Foreskin fibroblast (primary cell): ENCODE measurements at places on chromosomes 16 and 17.

- DNase-seq = no peak
These were observed 7.0 kb upstream of the ODF4 start for GRCh38 chr17:8332688-8333087.

- no peak for DNase-seq
These were observed 10.9 kb upstream of the ARMC7 start for GRCh38 chr17:75098861-75099260.

- no peak for DNase-seq
These were observed 2.5 kb downstream of the MYLK3 start for GRCh38 chr16:46745617-46746016.

- DNase-seq = no peak
These were observed 26.4 kb downstream of the CFAP20 start for GRCh38 chr16:58102665-58103392.

DNA sequence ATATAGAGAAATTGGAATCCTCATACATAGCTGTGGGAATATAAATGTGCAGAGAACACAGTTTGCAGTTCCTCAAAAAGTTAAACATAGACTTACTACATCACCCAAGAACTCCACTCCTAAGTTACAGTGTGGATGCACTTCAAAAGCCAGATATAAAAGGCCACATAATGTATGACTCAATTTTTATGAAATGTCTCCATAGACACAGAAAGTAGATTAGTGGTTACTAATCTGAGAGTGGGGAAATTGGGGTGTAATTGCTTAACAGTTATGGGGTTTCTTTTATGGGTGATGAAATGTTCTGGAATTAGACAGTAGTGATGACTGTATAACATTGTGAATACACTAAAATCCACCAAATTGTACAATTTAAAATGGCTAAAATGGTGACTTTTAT lies 60.9 kb downstream of the CACNG1 start:
- DNase-seq = peak; percentile 48

DNA sequence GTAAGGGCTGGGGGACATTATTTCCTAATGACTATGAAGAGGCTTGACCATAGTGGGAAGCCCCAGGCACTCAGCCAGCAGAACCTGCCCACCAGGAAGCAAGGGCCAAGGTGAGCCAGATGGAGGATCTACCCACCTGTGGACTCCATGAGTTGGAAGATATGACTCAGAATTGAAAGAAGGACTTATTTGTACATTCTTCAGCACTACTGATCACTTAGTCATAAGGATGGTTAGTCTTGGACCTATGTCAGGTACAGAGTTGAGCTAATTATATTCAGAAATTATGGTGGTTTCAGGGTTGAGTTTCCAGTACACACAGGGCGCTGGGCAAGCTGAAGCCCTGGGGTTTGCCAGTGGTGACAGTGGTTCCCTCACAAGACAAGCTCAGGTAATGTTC lies 24.0 kb upstream of the GRIN2A start:
- DNase-seq = no peak

DNA sequence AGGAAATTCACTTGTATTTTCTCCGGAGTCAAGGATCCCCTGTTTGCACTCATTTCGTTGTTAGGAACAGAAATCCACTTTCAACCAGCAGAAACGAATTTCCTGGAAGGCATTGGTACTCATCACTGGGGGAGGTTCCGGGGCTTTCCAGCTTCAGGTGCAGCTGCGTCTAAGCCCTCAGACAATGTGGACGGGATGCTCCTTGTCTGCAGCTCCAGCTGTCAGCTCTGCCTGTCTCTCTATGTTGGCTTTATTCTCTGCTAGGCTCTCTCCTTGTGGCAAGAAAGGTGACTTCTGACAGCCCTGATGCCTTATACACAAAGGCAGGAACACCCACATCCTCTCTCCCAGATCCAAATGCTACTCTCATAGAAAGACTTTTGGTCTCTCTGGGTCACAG lies 183.9 kb upstream of the HSBP1 start:
- DNase-seq = no peak

GRCh38 chr17:27530764-27531391 lies 74.6 kb downstream of the KSR1 start:
- DNase-seq = no peak

DNA sequence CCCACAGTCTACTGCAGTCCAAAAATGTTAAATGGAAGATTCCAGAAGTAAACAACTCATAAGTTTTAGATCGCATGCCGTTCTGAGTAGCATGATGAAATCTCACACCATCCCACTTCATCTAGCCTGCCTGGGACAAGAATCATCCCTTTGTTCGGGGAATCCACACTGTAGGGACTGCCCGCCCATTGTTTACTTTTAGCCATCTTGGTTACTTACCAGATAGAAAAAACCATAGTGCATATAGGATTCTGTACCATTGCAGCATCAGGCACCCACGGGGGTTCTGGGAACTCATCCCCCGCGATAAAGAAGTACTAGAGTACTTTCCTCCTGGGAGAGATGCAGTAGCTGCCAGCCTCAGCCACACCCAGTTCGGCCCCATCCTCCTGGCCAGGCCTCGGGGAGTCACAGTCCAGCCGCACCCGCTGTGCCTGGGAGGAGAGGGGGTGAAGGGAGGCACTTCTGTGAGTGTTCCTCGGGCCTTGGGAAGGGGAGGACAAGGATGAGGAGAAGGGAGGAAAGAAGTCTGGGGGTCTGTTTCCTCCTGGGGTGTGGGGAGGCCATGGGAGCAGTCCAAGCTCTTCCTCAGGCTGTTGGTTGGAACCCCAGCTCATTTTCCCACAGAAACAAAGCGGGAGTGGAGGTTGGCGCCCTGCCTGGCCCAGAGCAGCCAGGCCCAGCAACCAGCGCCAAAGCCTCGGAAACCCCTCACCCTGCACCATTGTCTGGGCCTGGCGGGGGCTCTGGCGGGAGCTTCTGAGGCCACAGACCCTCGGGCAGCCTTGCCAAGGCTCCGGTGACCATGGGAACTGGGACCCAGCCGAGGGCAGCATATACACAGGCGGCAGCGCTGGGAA lies 8.9 kb downstream of the TRIM47 start:
- DNase-seq = peak; percentile 58

GRCh38 chr17:40915721-40916256 lies 21.7 kb downstream of the KRT23 start:
- peak; percentile 36 for DNase-seq

DNA sequence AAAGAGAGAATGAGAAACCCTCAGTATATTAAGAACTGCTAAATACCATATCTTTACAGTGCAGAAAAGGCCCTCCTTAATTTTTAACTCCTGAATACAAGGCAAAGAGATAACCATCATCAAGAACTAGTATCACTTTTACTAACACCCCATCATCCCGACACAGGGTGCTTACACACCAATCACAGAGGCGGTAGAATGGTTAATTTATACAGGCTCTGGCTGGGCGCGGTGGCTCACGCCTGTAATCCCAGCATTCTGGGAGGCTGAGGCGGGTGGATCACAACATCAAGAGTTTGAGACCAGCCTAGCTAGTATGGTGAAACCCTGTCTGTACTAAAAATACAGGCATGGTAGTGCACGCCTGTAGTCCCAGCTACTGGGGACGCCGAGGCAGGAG lies 4.2 kb downstream of the PSMD12 start:
- DNase-seq = no peak

- DNase-seq = no peak
These were observed 119.1 kb upstream of the ANKFN1 start for GRCh38 chr17:56034197-56034635.

GRCh38 chr17:28712032-28712704 lies 480 bp upstream of the PROCA1 start:
- peak; percentile 55 for DNase-seq

GRCh38 chr16:77721752-77722308 lies 484 bp upstream of the NUDT7 start:
- no peak for DNase-seq

GRCh38 chr16:64983963-64984362 lies 137.9 kb downstream of the CDH11 start:
- DNase-seq = peak; percentile 68

GRCh38 chr16:86924537-86924936 lies 346.2 kb downstream of the FOXL1 start:
- peak; percentile 26 for DNase-seq

GRCh38 chr16:54467398-54467797 lies 180.8 kb upstream of the IRX3 start:
- no peak for DNase-seq

DNA sequence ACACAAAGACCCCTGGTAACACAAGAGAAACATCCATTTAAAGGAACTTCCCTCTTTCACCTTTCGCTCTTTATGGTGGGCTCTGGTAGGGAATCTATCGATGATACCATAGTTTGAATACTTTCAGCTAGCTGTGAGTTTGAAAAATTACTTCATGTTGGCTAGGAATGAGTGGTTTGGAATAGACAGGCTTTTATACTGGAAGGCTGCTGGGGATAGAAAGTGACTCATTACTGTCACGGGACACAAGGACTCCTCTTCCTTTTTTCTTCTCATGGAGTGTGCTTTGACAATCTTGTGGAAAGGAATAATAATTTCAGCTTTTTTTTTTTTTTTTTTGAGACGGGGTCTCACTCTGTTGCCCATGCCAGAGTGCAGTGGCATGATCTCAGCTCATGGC lies 76.9 kb downstream of the CYB561 start:
- peak; percentile 48 for DNase-seq

- DNase-seq = no peak
These were observed 36.2 kb upstream of the DNAH17 start for GRCh38 chr17:78613416-78613815.

DNA sequence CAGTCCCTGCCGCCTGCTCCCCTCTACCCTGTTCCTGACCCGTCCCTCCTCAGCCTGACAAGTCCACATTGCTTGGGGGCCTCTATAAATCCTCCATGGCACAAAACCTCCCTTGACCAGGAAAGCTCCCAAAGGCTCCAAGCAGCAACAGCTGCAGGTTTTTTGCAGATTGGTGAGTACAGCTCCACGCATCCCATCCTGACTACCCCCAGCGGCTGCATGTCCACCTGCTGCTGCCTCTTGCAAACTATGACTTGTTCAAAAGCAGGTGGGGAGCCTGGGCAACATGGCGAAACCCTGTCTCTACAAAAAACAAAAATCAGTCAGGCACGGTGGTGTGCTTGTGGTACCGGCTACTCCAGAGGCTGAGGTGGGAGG lies 122.8 kb downstream of the ANKRD11 start:
- no peak for DNase-seq

DNA sequence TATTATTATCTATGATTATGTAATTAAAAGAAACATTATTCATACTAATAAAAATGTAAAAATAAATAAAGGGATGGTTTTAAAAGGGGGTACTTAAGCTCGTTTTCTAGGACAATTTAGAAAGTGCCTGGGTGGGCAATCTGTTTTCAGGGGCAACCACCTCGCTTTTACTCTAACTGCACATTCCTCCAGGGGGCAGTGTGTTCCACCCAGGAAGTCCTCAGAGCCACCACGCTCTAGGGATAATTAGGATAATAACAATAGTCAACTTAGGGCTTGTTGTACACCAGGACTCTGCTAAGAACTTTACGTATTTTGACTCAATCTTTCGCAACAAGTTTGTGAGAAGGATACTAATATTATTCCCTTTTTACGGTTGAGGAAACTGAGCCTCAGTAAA lies 396.7 kb upstream of the MAF start:
- peak; percentile 3 for DNase-seq

DNA sequence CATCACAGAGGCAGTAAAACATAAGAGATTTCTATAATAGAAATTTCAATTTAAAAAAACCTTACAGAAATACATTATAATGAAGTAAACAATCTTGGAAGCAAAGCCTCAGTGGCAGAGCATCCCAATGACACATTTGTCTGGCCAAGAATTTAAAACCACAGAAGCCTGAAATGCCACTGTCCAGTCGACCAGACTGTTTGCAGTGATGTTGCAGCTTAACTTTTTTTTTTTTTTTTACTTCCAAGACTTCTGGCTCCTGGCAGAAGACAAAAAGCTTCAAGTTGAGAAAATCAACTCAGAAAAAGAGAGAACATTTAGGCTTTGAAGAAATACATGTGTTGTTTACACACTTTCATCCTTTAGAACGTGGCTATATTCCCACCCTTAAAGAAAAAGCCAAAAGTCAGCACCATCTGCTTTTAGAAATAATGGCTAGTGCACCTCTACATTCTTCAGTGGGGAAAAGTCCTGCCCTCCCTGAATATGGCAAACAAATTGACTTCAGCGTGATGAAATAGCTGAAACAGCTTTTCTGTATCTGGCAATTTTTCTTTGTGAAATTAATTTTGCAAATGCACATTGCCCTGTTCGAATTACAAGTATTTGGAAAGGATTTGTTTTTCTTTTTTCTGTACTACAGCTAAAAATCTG lies 205.5 kb upstream of the MON1B start:
- DNase-seq = no peak

DNA sequence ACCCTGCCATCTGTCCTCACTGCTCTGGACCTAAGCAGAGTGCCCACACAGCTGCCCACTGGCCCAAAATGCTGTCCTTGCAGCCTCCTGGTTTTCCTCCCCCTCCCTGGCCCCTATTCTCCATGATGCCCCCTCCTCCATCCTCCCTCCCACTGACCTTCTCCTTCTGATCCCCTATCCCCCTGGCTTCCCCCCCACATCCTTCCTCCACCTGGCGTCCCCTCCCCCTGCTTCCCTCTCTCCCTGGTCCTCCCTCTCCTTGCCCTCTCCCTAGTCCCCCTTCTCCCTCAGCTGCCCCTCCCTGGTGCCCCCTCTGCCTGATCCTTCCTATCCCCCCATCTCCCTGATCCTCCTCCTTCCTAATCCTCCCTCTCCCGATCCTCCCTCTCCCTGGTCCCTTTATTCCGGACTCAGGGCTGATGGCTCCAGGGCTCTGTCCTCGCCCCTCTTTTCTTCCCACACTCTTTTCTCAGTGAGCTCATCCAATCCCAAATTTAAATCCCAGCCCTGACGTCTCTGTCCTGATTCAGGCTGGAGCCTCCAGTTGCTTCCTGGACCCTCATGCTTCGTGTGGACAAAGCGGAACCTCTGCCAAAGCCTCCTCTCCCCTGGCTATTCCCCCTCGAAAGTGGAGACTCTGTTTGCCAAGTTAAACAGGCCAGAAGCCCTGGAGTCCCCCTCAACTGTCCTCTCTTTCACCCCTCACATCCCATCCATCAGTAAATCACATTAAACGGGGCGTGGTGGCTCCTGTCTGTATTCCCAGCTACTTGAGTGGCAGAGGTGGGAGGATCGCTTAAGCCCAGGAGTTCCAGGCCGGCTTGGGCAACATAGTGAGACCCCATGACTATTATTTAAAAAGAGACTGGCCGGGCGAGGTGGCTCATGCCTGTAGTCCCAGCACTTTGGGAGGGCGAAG lies 18.1 kb upstream of the RHBDF2 start:
- no peak for DNase-seq

DNA sequence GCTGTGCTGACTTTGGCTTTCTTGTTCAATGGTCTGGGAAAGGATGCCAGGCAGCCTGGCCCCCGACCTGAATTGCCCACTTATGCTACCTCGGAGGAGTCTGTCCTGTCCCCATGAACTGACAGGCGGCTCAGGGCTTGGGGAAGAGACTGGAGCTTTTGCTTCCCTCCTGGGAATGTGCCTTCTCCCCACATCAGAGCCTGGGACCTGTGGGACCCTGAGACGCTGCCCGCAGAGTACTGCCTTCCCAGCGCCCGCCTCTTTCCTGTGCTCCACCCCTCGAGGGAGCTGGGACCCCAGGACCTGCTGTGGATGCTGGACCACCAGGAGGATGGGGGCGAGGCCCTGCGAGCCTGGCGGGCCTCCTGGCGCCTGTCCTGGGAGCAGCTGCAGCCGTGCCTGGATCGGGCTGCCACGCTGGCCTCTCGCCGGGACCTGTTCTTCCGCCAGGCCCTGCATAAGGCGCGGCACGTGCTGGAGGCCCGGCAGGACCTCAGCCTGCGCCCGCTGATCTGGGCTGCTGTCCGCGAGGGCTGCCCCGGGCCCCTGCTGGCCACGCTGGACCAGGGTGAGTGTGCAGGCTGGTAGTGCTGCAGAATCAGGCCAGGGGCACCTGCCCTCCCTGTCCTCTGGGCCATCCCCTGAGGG lies 18.5 kb downstream of the FCSK start:
- DNase-seq = no peak

- peak; percentile 87 for DNase-seq
These were observed 612 bp downstream of the CISD3 start for GRCh38 chr17:38730526-38731379.
